ENCODE measurements at places on chromosomes 3 and 15.

DNA sequence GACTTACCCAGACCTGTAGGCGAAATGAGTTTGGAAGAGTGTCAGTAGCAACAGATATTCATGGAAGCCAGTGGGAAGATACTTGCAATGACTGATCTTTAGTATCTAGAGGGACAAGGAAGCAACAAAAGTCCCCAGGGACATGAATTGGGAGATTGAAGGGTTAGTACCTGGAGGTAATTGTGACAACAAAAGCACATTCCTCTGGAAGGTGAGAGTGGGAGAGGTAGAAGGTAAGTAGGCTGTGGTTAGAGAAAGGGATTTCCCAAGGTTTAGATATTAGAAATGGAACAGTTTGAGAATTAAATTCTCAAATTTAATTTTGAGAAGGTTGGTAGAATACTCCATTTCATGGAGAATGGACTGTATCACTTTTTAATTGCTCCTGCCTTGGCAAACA, 191.4 kb downstream of the AKAP13 start:
- no peak for DNase-seq

- no peak for DNase-seq
Observed at GRCh38 chr15:74200871-74201419, 1.6 kb downstream of the STRA6 start.

- DNase-seq = no peak
Observed at GRCh38 chr3:15403495-15403894, 23.8 kb downstream of the METTL6 start.

GRCh38 chr15:48823237-48823636, 12.4 kb upstream of the CEP152 start:
- DNase-seq = no peak

GRCh38 chr3:17136136-17136721, 251.5 kb downstream of the PLCL2 start:
- no peak for DNase-seq

DNA sequence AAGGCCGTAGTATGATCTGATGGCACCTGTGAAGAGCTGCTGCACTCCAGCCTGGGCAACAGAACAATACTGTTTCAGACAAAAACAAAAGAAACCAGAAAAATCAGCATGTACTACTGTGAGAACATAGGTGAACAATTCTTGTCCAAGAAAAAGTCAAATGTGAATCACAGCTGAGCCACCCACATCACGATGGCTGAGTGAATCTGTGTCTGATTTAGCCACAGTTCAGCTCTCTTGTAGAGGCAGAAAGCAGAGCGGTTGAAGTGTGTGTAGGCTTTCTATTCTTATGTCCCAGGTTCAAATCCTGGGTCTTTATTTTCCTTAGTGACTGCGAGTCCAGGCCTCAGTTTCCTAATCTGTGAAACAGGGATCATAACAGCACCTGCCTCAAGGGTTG, 4.4 kb upstream of the FURIN start:
- DNase-seq = no peak

GRCh38 chr3:49602877-49603411, 48.7 kb downstream of the BSN start:
- peak; percentile 39 for DNase-seq

DNA sequence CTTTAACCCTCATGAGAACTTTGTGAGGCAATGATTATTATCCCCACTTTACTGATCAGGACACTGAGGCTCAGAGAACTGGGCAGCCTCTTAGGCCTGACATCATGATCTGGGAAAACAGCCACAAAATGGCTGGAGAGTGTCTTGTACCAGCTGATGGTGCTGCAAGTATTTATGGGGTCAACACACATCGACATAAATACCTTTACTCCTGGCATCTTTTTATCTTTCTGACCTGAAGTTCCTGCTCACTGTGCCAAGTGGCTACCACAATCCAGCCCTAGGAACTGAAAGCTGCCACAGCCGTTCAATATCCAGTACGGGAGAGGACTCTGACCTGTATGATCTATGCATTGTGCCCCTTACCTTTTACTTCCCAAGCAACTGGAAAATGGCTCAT, 29.2 kb upstream of the MUC13 start:
- no peak for DNase-seq

GRCh38 chr3:73228959-73229358, 167.5 kb downstream of the EBLN2 start:
- DNase-seq = no peak

DNA sequence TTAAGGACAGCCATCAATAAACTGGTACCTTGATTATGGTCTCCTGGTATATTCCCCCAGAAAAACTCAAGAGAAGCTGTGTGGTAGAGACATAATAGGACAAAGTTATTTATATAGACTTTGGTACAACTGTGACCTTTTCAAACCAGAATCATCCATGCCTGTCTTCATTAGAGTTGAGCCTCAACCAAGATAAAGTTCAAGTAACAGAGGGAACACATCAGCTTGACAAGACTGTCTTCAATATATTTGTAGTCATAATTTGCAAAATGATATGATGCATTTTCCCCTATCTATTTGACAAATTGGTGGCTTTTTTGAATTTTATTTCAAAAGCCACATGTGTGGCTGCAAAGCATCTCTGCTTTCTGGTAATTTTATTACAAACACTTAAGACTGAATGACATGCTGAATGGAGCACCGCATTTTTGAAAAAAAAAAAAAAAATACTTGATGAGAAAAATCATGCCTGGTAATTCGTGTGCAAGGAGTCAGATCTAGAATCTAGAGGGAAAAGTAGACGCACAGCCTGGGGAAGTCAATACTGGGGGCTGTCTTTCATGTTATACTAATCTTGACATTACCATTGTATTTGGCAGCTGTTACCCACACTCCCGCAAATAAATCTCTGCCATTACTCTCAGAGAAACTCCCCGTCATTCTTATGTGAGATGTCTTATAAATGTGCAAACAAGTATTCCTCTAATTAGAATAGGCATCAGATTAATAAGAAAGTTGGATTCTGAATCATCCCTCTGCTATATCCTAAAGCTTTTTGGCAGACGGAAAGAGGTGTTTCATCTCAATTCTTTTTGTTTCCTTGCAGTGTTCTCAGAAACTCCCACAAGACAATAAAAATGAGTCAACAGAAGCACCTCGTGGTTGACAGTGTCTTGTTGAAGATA, 554.8 kb upstream of the CBLB start:
- DNase-seq = no peak

GRCh38 chr3:66453651-66454463, 47.0 kb downstream of the LRIG1 start:
- DNase-seq = no peak

DNA sequence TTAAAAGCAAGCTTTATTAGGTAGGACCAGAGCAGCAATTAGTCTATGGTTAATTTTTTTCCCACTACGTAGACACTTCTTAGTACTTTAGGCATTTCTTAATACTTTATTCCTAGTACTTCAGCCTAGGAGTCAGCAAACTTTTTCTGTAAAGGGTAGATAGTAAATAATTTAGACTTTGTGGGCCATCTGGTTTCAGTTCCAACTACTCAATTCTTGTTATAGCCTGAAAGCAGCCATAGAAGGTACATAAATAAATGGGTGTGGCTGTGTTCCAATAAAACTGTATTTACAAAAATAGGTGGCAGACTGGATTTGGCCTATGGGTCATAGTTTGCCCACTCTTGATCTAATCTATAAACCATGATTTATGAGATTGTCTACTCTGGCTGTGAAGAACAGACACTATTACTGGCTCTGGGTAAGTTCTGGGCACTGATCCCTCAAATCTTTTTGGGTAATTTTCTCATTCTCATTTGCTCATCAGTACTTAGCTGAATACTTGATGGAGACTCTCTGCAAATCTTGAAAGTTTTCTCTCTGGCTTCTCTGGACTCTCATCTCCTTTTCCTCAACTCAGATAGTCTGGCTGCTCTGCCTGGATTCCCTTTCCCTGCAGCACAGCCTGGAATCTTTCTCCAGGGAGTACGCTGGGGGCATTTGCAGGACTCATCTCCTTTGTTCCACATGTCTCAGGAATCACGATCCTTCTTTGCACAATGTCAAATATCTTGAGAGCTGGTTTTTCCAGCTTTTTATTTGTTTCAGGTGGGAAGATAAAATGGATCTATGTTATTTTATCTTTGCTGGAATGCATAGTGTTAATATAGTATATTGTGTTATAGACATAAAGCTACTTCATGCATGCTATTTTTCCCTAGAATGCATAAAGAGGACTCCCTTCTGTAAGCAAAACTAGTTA, 524.8 kb upstream of the TBL1XR1 start:
- DNase-seq = no peak

GRCh38 chr3:49453621-49454020, 16.4 kb upstream of the DAG1 start:
- no peak for DNase-seq

DNA sequence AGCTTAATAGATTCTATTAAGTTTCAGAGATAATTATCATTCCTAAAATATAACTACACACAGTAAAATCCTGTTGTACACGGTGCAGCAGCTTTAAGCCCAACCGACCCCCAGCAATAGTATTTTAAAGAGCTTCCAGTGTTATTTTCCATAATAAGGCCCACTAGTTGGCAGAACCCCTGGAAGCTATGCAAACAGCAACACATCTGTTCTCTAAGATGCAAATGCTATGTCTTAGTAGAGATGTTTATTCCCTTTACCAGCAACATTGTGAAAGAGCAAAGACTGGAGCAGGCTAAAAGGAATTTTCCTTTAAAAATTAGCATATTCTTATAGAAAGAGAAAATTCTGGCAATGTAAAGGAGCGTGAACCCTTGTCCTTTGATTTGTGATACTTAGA, 819.7 kb upstream of the ALCAM start:
- no peak for DNase-seq

DNA sequence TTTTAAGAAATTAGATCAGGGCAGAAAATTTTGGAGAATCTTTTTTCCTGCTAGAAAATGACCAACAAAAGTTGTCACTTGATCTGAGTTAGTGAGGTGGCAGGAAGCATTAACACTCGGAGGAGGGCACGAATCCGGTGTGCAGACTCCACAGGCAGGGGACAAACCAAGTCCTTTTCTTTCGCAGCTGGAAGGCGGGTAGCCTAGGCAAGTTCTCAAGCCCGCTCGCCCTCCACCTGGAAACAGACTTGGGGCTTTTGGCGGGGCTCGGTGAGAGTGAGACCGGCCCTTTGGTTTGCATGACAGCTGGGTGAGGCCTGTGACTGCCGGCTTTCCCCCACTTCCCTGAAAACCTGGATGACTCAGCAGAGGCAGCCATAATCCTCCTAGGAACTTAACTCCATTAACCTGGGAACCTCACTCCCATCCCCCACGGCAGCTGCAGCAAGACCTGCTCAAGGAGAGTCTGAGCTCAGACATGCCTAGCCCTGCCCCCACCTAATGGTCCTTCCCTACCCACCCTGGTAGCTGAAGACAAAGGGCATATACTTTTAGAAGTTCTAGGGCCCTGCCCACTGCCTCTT, 134.8 kb downstream of the MFSD1 start:
- DNase-seq = no peak

- DNase-seq = no peak
Observed at GRCh38 chr3:73868688-73869315, 244.1 kb upstream of the PDZRN3 start.

DNA sequence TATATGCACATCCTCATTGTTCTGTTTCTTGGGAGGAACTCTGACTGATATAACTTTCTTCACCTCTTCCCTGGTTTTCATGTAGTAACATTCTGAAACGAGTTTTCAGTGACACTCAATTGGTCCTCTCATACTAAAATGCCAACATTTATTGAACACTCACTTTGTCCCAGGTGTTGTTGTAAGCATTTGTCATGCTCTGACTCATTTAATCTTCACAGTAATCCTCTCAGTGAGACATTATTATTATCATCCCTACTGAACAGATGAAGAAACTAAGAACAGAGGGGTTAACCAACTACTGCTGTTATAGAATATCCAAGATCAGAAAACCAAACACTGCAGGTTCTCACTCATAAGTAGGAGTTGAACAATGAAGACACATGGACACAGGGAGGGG, 94.1 kb upstream of the MRPL3 start:
- no peak for DNase-seq

GRCh38 chr15:59738676-59739075, 49.6 kb upstream of the BNIP2 start:
- no peak for DNase-seq

GRCh38 chr3:183360971-183361624, 67.3 kb downstream of the MCF2L2 start:
- no peak for DNase-seq

DNA sequence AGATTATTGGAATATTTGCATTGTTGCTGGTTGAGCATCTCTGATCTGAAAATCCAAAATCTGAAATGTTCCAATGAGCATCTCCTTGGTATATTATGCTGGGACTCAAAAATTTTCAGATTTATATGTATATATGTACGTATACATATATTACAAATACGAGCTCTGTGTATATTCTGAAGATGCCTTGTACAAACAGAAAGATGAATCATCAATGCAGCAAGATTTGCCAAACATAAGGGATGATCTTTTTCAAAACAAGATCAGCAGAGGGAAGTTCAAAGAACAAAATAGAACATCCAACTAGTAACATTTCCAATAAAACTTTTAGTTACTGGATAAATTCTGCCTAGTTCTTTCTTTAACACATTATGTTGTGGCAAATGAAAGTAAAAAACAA, 42.5 kb downstream of the HERC1 start:
- no peak for DNase-seq

DNA sequence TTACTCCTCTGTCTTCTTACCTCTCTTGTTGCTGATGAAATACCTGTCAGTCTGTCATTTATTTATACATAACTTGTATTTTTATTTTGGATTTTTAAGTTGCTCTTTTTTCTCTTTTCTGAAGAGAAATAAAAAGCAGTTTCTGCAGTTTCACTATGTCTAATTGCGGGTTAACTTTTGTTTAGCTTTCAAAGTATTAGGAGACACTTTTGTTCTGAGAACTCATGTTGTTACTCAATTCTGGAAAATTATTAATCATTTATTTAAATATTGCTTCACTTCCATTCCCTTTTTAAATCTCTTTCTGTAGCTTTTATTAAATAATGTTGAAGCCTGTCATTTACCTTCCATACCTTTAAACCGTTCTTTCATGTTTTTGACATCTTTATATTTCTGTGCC, 29.2 kb downstream of the MYLK start:
- DNase-seq = no peak

DNA sequence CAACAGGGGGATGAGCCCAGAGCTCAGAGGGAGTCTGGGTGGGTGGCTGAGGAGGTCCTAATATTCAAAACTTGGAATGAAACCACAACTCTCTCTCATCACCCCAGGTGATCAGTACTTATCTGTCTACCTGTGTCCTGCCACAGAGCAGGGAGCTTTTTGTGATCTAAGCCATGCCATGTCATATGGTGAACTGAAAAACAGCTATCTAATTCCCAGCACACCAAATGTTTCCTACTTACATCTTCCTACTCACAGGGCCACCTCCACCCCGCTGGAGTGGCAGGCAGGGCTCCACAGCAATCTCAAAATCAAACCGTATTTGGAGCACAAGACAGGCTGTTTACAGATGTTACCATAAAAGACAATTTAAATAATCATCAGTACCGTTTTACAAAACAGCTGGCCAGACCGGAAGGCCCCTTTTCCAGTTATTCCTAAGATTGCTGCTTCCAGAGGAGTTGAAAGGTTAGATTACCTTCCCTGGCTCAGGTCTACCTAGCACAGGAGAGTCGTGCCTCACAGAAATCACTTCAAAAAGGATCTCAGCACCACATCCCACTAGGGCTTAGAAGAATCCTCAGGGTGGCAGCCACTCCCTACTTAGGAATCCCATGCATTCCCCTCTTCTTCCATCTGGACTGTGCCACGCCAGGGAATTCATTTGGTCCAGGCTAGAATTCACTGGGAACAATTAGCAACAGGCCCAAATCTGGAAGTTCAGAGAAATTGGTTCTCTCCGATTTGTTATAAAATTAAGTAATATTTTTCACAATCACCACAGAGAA, 226.6 kb upstream of the IL12A start:
- DNase-seq = no peak

- no peak for DNase-seq
Observed at GRCh38 chr3:73926360-73927202, 301.8 kb upstream of the PDZRN3 start.
